ENCODE measurements at places on chromosomes 6 and 20.

DNA sequence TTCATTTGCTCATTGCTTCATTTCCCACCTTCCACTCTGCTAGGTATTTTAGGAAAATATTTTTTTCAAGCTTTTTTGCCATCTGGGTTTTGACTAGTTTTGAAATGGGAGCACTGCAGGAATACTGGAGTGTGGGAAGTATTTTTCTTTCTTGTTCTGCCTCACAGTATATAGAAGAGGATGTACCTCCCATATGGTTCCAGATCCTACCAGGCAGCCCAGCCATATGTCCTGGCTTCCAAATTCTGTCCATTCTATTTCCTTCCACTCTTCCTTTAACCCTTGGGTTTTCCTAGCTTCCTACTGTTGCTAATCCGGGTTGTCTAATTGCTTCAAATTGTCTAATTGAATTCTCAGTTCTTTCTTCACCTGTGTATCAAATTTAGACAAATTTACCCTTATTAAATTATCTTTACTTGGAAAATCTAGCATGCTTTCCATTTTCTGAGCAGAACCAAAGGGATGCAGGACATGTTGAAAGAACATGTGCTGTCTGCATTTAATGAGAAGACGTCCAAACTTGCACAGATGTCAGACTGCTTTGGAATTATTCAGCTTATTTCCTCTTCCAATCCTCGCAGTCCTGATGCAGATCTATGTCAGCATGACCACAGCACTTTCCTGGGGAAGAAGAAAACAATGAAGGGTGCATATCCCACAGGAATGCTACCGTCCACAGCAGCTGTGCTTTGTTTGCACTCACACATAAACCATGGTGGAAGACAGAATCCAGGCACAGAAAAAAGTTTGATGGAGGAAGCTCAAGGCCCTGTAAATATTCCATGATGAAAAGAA, 1273.9 kb upstream of the MAP3K7 start:
- no peak for DNase-seq

GRCh38 chr6:56572788-56573471, 69.8 kb downstream of the DST start:
- no peak for DNase-seq

GRCh38 chr6:160362556-160362955, 14.4 kb downstream of the SLC22A3 start:
- DNase-seq: no peak

DNA sequence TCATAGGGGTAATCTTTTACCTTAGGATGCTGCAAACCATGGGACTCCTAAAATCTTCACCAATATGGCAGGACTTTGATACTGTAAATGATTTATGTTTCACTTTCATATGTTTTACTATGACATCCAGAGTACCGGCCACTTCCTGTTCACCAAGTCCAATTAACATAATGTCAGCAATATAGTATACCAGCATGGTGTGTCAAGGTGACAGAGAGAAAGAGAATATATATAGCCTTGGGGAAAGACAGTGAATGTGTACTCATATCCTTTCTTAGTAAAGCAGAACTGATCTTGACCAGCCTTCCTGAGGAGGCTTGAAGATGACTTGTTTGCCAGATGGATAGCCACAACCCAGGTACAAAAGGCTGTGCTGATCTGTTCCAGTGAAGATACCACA, 127.9 kb downstream of the NRN1 start:
- no peak for DNase-seq

GRCh38 chr6:150410906-150411305, 42.1 kb downstream of the IYD start:
- no peak for DNase-seq

DNA sequence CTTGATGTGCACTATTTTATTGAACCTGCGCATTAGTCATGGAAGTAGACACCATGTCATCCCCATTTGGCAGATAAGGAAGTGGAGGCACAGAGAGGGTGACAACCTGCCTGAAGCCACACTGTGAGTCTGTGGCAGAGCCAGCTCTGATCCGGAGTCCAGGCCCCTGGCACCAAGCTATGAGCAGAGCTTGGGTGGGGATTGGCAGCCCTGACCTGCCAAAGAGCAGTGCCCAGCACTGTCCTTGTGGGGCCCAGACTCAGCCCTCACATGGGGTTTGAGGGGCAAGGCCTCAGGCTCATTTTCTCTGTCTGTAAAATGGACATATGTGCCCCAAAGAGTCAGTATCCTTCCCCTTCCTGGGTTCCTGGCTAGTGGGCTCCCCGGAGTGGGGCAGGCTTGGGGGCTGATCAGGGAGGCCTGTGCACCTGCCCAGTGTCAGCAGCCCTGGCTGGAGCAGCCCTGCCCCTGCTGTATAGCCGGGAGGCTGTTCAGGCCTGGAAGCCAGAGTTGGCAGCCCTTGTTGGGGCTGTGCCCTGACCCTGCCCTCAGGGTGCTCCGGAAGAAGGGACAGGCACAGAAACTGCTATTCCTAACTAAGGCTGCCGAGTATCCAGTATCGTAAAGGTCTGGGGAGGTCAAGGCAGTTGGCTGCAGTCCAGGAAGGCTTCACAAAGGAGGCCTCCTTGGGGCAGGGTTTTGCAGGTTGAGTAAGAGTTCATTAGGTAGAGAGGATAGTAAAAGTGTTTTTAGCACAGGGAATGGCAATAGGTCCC, 38.7 kb downstream of the TGM2 start:
- peak; percentile 64 for DNase-seq

DNA sequence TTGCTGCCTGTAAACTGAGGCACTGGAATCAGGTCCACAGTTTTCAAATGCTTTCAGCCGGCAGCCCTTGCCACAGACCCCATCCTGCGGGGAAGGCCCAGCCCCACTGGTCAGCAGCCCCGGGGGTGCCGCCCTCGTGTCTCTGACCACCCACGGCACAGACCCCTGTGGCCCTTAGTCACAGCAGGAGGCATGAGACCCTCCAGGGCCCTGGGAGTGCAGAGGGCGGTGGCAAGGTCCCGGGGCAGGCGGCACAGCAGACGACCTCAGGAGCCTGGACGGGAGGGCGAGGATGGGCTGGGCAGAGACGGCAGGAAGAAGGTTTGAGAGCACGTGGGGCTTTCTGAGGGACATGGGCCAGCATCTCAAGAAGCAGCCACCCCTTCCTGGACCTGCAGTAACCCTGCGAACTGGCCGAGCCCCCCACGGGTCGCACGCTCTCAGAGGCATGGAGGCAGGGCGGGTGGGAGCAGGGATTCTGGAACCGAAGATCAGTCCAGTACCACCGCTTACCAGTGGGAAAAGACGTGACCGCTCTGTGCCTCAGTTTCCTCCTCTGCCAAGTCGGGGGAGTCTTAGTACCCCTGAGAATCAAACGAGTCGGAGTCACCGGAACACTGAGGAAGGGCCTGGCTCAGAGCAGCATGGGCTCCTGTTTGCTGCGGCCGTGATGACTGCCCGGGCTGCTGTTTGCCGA, 140.7 kb downstream of the TAF4 start:
- DNase-seq: no peak

DNA sequence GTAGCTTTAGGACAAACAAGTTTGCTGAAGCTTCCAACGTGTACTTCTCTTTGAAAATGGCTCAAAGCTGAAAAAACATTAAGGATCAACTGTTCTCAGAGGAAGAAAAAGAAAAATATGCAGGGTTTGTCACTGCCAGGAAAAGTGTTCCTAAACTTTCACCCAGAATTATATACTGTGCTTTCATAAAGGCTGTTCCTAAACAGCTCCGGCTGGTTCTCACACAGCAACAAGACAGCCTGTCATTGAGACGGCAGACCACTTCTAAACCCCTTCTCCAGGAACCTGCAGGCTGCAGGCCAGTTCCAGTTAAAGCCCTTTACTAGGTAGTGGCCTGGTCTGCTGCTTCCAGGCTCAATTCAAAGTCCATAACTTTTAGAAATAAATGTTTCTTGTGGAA, 97.4 kb upstream of the SOX4 start:
- no peak for DNase-seq

- no peak for DNase-seq
Observed at GRCh38 chr6:112881027-112881426, 533.9 kb downstream of the RFPL4B start.

- no peak for DNase-seq
Observed at GRCh38 chr6:24408719-24409410, 6.1 kb downstream of the MRS2 start.

- DNase-seq: no peak
Observed at GRCh38 chr20:45545351-45545750, 1.9 kb downstream of the EPPIN start.

GRCh38 chr20:57609086-57609841, 11.0 kb downstream of the ZBP1 start:
- no peak for DNase-seq

- DNase-seq: no peak
Observed at GRCh38 chr6:162681447-162681846, 46.1 kb downstream of the PRKN start.

GRCh38 chr20:19875376-19876221, 117.5 kb downstream of the RIN2 start:
- no peak for DNase-seq

DNA sequence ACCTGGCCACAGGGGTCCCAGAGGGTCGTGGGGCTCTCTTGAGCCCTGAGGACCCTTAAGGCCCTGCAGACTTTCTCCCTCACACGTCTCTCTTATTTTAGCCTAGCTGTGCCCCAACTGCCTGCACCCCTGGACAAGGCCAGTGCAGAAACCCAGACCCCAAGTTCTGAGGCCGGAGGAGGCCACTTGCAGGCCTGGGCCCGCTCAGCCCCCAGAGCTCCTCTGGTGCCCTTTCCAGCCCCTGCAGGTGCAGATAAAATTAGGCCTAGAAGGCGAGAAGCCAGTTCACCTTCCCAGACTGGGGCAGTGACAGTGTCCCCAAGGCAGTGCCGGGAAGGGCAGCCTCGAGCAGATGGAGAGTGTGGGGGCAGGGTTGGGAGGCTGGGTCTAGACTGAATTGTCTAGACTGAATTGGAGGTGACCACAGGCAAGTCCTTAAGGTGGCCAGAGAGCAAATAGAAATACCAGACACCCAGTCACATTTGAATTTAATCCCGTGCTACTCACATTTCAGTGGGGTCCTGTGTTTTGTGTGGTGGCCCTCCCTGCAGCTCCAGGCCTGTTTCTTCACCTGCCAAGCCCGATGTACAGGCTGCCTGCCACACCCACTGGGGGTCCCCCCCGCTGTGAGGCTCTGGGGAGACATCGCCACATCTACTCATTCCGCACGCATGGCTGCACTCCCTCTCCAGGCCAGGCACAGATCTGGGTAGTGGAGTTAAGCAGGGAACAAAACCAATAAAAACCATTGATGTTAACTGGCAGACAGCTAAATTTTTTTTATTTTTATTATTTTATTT, 8.6 kb upstream of the IP6K3 start:
- no peak for DNase-seq

GRCh38 chr6:48985025-48985424, 478.0 kb downstream of the MMUT start:
- no peak for DNase-seq

GRCh38 chr6:77686931-77687330, 34.1 kb downstream of the MEI4 start:
- DNase-seq: no peak

- no peak for DNase-seq
Observed at GRCh38 chr6:133773776-133774175, 115.1 kb upstream of the TCF21 start.

GRCh38 chr20:9359561-9360308, 154.7 kb upstream of the LAMP5 start:
- DNase-seq: no peak

- DNase-seq: no peak
Observed at GRCh38 chr20:7798176-7798575, 142.1 kb downstream of the HAO1 start.

DNA sequence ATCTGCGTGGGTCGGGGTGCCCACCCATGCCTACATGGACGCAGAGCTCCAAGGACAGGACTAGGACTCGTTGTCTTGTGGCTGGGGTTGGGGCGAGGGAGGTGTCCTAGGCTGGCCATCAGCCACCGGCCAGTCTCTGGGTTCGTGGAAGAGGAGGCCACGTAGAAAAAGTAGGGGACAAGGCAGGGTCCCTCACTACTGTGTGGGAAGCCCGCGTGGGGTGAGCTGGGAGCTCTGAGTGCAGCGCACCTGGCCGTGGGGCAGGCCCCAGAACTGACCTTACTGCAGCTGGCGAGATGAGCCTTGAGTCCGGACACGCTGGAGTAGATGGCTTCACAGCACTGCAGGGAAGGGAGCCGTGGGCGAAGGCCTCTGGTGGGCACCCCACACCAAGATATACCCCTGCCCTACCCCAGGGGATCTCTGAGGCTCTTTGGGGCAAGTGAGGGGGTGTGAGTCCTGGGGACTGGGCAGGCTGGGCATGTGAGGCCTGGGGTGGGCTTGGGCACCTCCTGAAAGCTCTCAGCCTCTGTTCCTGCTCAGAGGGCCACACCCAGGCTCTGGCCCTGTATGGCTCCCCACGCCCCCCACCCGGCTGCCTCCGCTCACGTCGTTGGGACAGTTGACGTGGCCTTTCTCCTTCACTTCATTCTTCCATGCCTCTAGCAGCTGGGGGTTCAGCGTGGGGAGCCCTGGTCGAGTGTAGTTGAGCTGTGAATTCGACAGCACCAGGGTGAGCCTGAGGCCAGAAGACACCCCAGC, 5.6 kb upstream of the UCKL1 start:
- DNase-seq: no peak

DNA sequence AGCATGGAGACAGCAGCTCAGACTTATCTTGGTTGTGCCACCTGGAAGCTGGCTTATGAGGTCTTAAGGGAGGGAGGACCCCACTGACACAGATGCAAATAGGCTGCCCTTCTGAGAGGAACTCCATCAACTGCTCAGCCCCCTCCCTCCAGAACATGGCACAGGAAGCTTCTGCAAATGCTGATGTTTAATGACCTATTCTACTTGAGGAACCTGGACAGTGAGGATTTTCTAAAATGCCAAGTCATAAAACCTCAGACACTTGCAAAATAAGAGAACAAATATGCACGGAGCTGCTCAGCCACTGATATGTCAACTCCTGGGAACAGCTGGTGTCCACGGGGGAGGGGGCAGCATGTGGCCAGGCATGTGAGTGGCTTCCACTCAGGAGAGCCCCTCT, 3.5 kb downstream of the CST9 start:
- DNase-seq: no peak

GRCh38 chr20:703006-703405, 27.4 kb upstream of the SCRT2 start:
- DNase-seq: no peak

GRCh38 chr20:60786686-60787217, 465.3 kb upstream of the CDH4 start:
- no peak for DNase-seq

GRCh38 chr6:25022140-25022553, 86.4 kb upstream of the RIPOR2 start:
- DNase-seq: no peak
